ENCODE measurements at places on chromosomes 1 and 21.

- no peak for DNase-seq
Observed at GRCh38 chr1:115492880-115493279, 148.9 kb upstream of the VANGL1 start.

GRCh38 chr1:86692641-86693040 is 11.7 kb upstream of the SH3GLB1 start:
- DNase-seq, result no peak

DNA sequence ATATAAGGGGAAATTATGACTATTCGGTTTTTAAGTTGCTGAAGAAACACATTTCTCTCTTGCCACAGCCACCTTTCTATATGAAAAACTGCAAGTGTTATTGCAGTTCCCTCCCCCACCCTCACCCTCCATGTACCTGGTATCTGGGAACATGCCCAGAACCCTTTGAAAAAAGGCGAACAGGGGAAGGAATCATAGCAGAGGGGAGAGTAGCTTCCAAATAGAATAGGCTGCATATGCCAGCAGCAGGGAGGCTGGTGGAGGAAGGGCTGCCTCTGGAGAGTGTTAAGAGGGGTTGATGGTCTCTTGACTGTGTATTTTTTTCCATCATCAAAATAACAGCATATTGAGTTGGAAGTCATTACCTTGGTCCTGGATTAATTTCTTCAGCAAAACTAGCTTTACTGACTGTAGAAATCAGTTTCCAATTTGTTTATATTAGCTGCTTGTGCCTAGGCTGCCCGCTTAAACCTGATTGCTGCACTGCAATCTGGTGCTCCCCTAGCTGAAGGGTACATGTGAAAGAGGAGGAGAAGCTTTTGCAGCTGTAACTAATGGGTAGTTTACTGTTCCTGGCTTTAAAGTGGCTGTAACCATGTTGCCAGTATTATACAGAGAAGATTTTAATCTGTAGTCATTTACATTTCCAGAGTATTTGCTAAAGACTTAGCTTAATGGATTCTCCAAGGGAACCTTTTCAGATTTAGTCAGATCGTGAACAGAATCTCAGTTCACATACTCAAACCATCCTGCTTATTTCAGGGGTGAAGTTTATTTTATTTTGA is 22.7 kb downstream of the AHCYL1 start:
- DNase-seq, result no peak

GRCh38 chr1:2214541-2215241 is 13.4 kb upstream of the SKI start:
- no peak for DNase-seq

DNA sequence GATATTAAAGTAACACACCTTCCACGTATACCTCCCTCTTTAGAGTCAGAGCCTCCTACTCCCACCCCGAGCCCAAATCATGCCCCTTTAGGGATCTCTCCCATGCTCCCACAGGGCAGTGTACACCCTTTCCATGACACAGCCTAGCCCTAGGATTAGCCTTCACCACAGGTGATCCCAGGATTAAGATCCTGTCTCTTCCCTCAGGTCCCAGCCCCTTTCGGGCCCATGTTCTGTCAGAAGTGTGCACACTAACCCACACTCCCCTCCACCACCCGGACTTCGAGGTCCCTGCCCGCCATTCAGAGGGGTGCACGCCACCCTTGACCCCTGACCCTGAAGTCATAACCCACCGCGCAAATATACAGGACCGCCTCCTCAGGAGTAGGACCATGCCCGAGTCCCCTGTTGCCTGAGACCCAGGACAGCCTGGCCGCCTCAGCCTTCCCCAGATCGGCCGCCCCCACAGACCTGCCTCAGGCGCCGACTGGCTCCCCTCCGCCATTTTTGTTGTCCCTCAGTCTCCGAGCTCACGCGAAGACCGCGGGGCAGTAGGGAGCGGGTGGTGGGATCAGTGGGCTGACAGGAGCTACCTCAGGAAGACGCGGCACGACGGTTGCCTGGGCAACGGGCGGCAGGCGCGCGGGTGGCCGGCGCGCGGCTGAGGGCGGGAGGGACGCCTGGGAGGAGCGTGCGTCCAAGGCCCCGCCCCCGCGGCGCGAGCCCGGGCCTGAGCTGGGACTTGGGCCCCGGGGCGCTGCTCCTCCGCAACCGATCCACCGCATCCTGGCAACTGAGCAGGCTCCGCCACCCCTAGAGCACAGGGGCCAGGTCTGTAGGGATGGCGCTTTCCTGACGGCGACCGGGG is at the start of gene AGBL4:
AGBL4 (minus strand) TSS at position 663 of the 868 bp plus-strand sequence.
- peak; percentile 80 for DNase-seq

GRCh38 chr1:194795917-194796593 is 1609.6 kb upstream of the B3GALT2 start:
- DNase-seq, result no peak

DNA sequence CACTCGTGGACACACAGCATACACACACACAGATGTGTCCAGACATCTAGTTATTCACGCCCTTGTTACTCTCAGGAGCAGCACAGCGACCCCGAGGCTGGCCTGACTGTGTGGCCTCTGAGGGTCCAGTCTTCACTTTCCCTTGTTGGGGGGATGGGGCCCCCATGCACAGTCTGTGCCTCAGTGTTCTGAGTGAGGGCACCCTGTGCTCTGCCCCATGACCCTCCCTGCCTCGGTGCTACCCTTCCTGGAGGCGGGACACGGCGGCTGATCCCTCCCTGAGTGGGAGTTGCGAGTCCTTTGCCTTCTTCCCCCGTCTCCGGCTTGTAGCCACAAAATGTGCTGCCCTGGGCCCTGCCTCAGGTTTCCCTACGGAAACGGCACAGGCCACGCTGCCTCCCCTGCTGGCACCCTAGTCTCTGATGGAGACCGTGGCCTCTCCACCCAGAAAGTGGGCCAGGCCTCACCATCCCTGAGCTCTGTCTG is 8.6 kb downstream of the CSTB start:
- DNase-seq, result no peak

GRCh38 chr1:55073187-55073916 is 34.0 kb downstream of the PCSK9 start:
- no peak for DNase-seq

DNA sequence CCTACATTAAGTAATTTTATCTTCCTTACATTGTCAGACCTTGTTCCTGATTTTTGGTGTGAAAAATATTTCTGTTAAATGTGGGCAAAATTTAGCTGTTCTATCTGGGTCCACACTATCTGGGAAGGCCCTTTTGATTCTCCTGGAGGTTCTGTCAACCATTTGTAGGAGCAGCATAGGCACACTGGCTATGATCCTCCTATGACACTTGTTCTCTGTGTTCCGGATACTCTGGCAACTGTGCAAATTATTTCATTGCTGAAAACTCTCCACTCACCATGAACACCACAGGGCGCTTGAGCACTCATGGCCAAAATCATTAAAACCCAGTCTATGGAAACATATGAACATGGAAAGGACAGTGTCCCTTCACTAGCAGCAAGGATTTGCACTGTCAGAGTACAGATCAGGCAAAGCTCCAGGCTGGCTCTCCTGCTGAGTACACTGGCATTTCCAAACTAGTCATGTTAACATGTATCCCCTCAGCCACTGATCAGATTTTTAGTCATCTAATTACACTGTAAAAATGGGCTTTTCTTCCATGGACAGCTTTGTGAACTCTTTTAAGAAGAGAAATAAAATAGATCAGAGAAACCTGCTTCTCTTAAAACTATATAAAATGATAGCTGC is 43.9 kb upstream of the SGIP1 start:
- DNase-seq, result no peak
